ENCODE measurements at places on chromosomes 3 and 15.

- no peak for DNase-seq
These were observed 54.4 kb downstream of the INO80 start for GRCh38 chr15:41061667-41062066.

DNA sequence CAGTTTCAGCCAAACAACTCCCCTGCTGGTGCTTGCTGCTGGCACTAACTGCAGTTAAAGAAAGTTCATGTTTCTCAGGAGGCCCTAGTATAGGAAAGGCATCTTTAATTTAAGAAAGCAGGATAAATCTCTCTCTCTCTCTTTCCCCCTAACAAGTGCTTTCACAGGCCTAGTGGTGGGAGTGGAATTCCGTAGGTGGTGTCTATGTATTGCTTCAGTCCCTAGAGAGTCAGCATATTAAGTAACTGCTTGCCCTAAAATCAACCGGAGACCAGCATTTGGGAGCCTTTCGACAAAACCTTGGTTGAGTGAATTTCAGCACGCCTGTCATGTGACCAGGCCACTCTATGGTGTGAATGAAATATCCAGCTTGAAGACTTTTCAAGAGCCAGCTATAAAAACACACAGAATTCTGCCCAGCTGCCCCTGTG is 169.2 kb upstream of the TGFBR2 start:
- DNase-seq, result peak; percentile 46

DNA sequence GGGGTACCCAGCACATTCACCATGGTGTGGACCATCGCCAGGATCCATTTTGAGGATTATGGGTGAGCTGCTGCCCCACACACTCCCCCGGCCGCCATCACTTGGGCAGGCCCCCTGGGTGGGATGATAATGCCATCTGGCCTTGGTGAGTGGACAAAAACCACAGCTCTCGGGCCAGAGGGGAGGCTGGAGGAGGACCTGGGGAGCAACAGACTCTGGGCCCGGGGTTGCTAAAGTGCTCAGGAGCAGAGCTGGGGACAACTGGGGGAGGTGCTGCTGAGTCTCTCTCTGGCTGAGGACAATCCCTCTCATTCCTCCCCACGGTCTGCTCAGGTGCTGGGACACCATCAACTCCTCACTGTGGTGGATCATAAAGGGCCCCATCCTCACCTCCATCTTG is 29.0 kb downstream of the VIPR1 start:
- DNase-seq, result no peak

- no peak for DNase-seq
These were observed 51.7 kb upstream of the ST3GAL6 start for GRCh38 chr3:98711426-98711825.

GRCh38 chr3:89032346-89033013 is 74.9 kb upstream of the EPHA3 start:
- no peak for DNase-seq

DNA sequence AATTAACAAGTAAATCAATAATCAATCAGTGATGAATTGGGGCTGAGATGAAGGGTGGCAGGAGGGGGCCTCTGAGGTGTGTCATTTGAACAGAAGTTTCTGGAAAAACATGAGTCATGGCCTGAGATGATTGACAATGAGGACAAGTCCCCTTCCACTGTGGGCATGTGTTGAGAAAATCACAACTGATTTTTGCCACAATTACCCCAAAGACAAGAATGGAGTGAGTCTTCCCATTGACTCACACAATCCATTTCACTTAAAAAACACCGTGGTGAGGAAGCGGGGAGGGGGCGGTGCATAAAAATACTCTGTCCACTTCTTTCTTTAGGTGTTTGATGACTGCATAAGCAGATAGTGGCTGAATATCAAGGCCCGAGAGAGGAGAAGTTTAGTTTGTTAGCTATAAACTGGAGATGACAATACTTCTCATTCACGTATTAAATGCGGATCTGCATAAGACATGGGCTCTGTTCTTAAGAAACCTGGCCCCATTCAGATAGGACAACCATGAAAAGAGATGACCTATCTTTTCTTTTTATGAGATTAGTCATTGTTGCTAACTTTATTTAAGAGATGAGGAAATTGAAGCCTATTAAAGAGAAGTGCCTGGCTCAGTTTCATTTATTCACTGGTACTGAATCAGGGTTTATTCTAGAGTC is 34.7 kb downstream of the SHC4 start:
- DNase-seq, result no peak

DNA sequence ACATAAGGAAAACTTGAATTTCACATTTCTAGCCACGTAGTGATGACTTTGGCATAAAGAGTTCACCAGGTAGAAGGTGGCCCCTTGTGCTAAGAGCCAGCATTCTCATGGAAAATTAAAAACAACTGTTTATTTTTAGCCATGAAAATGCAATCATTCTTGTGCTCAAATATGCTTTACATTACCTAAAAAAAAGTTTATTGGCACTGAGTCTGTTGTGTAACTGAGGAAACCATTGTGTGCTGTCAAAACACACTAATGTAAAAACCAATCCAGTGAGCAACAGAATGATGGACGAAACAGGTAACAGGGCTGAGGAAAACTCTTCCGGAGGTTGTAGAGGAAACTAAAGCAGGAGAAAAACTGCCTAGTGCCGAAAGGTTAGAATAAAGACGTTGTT is 287.0 kb upstream of the TMC3 start:
- no peak for DNase-seq

DNA sequence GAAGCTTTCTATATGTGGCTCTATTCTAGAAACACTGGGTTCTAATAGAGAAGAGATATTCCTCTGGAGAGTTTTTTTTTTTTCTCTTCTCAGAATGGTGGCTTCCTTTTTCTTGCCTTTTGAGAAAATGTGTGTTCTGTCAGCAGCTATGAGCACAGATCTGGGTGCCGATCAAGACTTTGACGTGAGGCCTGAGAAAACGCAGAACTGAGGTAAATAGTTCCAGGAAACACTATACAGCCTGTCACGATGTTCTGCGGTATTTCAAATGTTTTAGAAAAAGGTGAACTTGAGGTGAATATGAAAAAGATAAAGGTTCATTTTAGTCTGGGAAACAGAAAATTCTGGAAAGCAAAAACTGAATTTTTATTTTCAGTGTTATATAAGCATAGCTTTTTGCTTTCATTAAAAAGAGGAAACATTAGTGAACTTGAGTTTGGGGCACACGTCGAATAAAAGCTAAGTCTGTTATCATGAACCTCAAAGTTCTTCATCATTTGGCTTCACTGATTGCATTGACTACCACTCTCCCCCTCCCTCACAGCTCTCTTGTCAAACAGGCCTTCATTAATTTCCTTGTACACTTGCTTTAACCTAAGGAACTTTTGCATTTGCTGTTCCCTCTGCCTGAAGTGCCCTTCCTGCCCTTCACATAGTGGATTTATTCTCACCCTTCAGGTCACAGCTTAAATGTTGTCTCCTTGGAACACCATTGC is 265.1 kb downstream of the NFKBIZ start:
- no peak for DNase-seq

DNA sequence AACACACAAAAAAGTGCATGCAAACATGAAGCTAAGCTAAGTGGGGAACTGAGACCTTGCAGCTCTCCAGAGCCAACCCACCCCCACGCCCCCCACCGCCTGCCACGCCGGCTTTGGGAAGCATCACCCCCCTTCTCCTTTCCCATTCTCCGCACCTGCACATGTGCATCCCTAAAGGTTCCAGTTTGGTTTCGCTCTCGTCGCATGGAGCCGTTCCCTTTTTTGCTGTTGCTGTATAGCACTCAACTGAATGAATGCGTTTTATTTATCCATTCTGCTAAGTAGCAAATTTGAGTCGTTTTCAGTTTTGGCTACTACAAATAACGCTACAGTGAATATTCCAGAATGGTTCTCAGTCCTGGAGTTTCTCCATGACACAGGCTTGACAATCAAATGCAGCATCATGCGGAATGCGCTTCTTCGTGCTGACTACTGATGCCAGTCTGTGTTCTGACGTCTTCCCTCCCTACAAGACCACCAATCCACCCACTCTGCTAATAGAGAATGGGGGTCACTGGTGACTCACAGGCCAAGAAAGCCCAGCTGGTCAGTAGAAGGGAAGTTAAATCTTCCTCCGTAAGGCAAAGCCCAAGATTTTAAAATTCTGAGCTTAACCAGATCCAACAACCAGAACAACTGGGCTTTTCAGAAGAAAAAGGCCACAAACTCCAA is 115.3 kb downstream of the XXYLT1 start:
- DNase-seq, result peak; percentile 34

GRCh38 chr3:33075995-33076394 is 21.0 kb downstream of the GLB1 start:
- peak; percentile 16 for DNase-seq

DNA sequence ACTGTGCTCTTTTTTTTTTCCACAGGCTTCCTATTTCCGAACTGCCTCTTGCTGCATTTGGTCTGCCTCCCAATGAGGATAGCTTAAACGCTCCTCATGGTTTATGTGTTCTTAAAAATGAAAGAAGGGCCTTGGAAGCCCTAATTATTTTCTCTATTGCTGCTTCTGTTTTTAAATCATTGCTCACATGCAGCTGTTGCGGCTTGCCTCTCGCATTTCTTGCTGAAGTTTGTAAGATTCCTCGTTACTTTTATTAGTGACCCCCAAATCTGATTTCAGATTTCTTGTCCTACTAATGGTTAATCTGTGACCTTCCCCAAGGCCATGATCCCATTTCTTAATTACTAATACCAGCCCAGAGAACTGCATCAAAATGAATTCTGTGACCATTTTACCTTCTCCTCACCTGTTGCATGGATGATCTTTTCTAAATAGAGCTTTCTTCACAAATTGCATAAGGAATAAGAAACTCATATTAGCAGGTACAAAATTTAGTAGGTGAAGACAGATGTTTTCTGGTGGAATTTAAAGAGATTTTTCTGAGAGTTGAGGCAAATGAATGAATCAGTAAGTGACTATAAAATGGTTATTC is 1.8 kb downstream of the UBE2E1 start:
- DNase-seq, result no peak

GRCh38 chr3:4897765-4898453 is 81.3 kb upstream of the BHLHE40 start:
- no peak for DNase-seq

DNA sequence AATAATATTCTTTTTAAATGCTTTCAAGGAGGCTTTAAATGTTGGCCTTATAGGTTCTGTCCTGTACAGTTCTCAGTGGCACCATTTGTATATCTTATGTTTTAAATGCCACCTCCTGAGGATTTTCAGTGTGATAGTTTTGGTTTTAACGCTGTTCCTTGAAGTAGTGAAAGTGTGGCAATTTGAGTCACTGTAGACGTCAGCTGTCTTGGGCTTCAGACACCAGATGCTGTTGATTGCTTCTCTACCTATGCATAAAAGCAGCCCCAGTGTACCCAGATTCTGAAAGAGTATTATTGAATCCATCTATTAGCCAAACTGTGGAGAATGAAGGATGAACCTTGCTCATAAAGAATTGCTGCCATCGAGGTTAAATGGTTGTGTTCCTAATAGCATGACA is 316.8 kb upstream of the GBE1 start:
- DNase-seq, result no peak

GRCh38 chr3:141578202-141578973 is 91.6 kb downstream of the RASA2 start:
- no peak for DNase-seq

DNA sequence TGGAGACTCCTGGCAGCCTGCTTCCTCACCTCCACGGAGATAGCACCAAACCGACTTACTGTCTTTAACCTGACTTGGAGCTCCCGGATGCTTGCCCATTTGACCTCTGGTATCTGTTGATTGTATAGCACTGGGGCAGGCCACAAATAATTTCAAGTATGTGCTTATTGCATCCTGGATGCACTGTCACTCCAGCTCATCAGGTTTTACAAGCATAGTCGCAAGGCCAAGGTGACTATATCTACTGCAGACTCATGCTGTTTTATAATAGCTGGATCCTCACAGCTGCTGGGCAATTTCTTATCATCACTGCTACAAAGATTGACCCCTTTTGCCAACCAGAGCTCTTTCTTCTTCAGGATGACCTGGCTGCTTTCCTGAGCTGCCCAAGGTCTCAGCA is 45.6 kb downstream of the PEX5L start:
- no peak for DNase-seq

DNA sequence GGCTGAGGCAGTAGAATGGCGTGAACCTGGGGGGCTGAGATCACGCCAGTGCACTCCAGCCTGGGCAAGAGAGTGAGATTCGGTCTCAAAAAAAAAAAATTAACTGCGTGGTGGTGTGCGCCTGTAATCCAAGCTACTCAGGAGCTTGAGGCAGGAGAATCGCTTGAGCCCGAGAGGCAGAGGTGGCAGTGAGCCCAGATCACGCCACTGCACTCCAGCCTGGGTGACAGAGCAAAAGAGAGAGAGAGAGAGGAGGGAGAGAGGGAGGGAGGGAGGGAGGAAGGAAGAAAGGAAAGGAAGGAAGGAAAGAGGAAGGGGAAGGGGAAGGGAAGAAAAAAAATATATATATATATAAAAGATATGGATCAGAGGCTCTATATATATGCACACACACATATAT is 6.0 kb downstream of the TM4SF19 start:
- peak; percentile 17 for DNase-seq

DNA sequence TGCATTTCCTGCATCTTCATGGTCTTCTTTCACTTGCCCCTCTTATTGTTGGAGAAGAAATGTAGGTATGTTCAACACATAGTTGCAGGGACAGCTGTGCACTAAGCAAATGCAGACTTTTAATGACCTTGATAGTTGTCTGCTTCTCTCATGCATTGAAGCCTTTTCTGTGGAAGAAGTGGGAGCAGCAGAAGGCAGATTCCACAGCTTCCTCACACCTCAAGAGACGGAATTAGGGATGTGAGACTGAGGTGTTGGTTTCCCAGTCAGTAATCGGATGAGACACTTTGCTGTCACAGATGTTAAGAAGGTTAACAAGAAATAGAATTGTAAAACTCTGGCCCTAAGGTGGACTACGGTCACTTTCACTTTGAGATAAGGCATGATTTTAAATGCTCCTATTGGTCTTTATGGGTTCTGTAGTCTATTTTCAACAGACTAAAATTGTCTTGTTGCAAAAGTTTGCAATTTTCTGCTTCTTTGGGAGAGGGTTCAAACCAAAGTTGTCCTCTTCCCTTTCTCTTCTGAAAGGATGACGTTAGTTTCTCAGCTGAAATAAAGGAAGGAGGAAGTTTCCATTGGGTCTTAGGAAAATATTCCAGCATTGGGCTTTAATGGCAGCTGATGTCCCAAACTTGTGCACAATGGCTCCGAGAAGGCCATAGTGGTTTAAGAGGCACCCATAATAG is 117.4 kb downstream of the LPP start:
- DNase-seq, result no peak

GRCh38 chr3:187994221-187995042 is 159.5 kb upstream of the LPP start:
- DNase-seq, result no peak

GRCh38 chr15:68470049-68470742 is 38.2 kb upstream of the ITGA11 start:
- DNase-seq, result no peak

- no peak for DNase-seq
These were observed 28.8 kb downstream of the MECOM start for GRCh38 chr3:169634618-169635236.

- DNase-seq, result no peak
These were observed 257.9 kb downstream of the UBE2E2 start for GRCh38 chr3:23461069-23461468.

DNA sequence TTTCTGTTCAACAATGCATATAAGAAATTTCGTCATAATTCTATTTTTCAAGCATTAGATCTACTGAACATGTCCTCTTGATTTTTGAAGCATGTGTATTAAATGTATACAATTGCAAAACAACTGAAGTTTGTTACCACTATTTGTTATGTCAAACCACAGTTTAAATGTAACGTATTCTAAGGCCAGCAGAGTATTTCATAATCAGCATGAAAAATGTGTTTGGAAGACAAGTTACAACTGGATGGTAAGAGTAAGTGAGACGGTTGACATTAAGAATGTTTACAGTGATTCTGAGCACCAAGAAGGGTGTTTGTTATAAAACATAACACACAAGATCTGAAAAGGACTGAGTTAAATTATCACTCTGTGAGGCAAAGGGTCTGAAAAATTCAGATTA is 738.4 kb downstream of the PLOD2 start:
- no peak for DNase-seq
